Stimulated activated CD4-positive, alpha-beta T cell treated with anti-CD3 and anti-CD28 coated beads, Interleukin-12 subunit alpha, Interleukin-12 subunit beta, amount 100 ng/mL, for 4 hours (primary cell): ENCODE measurements at places on chromosomes 12 and 14.

- no peak for DNase-seq
These were observed 34.7 kb downstream of the BCL11B start for GRCh38 chr14:99237288-99237687.

DNA sequence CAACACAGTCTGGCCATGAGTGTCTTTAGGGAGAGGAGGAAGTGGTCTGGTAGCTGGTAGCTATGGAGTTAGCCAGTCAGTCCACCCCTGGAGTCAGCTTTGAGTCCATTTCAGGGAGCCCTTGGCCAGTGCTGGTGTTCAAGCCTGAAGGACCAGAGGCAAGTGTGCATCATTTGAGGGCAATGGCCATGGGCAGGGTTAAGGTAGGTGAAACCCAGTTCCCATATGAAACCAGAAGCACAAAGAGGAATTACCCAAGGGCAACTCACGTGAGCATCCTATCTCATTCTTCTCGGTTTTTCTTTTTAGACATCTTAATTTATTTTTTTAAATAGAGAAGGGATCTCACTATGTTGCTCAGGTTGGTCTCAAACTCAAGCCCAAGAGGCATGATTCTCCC, 61.3 kb upstream of the ACTN1 start:
- DNase-seq: no peak

DNA sequence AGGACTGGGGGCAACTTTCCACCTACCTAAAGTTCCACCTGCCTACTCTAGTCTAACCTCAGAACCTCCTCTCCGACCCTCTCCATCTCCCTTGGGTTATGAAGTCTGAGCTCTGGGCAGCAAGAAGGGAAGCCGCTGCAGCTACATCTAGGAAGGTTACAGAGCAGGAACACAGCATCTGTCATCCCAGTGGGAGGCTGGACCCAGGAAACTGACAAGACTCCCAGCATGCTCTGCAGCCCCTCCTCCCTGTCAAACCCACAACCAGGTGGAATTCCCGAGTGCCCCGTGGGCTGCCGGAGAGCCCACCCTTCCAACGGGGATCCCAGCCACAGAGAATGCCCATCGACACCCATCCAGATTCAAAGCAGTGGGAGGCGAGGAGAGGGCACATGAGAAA, 2.1 kb downstream of the TESC start:
- DNase-seq: no peak

GRCh38 chr12:132023658-132024057, 73.9 kb downstream of the EP400 start:
- DNase-seq: no peak

- no peak for DNase-seq
These were observed 26.9 kb downstream of the BATF start for GRCh38 chr14:75549169-75549568.

DNA sequence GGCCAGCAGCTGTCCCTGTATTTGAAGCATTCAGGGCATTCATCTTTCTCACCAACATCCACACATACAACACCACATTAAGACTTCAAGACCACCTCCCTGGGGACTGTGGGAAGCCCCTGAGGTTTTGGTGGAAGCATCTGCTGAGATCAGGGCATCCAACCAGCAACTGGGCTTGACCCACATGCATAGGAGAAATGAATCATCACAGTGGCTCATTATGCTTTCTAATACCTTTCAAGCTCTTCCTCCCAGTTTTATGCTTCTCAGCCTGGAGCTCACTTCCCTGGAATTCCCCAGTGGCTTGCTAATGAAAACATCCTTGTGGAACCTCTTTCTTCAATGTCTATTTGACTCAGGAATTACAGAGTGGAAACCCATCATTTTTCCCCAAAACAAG, 21.4 kb upstream of the CMKLR1 start:
- DNase-seq: no peak

GRCh38 chr12:109097140-109097434, 310 bp upstream of the UNG start:
- no peak for DNase-seq

DNA sequence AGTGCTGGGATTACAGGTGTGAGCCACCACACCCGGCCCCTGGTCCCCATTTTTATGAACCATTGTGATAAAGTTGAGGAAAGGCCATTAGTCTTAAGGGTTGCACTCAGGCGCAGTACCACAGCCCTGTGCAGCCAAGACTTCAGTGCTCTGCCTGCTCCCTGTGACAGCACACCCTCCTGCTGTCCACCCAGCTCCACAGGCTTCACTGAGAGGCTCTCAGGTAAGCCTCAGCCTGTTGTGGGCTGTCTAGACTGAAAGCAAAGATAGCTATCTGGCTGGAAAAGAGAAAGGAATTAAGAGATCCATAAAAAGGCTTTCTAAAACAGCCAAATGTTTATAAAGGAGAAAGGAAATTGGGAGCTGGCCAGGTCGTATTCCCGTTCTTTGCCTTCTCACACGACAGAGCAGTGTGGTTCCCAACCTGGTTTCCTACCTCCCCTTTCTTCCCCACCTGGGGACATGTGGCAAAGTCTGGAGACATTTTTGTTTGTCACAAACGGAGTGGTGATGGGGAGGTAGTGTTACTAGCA, 19.1 kb upstream of the DNM1L start:
- no peak for DNase-seq

GRCh38 chr12:97778111-97778510, 315.5 kb downstream of the RMST start:
- no peak for DNase-seq

DNA sequence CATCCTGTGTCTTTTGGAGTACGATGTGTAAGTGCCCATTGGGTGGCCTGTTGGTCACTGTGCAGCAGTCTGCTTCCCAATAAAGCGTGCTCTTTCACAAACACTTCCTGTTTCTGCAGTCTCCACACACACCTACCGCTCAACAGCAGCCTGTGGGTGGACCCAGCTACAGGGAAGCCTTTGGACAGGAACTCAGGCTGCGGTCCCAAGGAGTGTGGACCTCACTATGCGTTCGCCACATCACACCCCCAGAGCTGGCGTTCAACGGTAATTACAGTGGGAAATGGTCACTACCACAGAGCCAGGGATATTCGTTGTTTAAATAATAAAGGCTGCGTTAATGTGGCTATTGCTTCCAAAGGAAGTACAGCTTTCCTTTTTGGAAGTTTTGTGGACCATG, 16.2 kb downstream of the PSMC1 start:
- DNase-seq: no peak

DNA sequence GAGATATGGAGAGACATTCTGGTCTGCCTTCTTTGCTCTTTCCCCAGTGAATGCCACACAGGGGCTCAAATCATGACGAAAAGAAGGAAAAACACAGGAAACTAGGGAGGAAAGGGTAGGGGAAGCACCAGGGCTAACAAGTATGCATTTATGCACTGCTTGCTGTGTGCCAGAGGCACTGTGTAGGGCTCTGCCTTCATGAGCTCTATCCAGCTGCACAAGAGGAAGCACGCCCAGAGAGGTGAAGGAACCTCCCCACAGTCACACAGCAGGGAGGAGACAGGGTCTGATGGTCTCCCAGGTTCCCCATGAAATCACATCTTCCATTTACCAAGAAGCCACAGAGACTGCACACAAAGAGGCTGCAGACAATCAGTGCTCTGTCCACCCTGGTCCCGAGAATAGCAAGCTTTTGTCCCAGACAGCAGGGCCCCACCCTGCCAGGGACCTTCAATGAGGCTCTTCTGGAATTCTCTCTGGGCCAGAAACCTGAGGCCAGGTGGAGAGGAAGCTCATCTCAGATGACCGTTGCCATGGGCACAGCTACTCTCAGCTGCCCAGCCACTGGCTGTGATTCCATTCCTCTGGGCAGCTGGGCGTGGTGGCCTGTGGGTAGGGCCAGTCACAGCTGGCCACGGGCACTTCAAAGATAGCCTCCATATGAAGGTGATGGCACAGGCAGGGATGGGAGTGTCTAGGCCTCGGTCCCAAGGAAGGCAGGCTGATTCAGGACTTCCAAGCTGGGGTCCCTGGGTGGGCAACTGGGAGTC, 7.3 kb upstream of the TRPV4 start:
- DNase-seq: no peak

GRCh38 chr14:104873380-104874055, 8.4 kb downstream of the CEP170B start:
- no peak for DNase-seq

DNA sequence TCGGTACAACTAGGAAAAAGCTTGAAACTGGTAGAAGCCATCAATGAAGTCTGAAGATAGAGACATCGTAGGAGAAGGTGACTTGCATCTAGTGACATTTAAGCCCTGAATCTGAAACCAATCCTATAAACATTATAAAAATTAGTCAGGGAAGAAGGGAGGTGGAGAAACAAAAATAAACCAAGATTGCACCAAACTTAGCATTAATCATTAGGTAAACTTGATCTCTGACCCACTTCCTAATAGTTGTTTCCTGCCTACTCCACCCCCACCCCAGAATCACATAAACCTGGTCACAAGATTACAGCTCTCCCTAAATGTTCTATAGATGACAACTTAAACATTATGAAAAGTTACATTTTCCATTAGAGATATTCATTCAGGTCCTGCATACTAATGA, 40.4 kb downstream of the TSPAN19 start:
- DNase-seq: no peak

DNA sequence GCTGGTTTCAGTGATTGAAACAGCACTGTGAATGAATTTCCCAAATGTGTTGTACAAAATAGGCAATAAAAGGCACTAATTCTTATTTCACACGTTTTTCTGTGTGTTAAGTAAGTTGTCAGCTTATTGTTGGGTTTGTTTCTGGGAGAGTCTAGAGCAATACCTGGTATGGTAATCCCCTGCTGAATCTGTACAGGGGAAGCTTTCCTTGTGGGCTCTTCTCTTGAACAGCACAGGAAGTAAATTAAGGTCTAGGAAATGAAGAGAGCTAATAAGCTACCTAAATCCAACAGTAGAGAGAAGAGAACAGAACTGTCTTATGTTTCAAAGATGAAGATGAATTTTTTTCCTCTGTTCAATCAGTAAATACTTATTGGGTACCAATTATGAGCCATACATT, 406.7 kb downstream of the TMTC2 start:
- DNase-seq: no peak

GRCh38 chr12:12240662-12241340, 26.0 kb downstream of the LRP6 start:
- DNase-seq: no peak

- DNase-seq: no peak
These were observed 35.4 kb upstream of the EIF5 start for GRCh38 chr14:103298620-103299019.

DNA sequence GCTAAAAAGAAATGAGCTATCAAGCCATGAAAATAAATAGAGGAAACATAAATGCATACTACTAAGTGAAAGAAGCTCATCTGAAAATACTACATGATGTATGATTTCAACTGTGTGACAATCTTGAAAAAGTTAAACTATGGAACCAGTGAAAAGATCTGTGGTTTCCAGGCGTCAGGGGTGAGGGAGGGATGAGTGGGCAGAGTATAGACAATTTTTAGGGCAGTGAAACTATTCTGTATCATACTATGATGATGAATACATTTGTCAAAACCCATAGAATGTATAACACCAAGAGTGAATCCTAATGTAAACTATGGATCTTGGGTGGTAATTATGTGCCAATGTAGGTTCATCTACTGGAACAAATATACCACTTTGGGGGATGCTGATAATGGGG, 21.3 kb downstream of the SPX start:
- no peak for DNase-seq

DNA sequence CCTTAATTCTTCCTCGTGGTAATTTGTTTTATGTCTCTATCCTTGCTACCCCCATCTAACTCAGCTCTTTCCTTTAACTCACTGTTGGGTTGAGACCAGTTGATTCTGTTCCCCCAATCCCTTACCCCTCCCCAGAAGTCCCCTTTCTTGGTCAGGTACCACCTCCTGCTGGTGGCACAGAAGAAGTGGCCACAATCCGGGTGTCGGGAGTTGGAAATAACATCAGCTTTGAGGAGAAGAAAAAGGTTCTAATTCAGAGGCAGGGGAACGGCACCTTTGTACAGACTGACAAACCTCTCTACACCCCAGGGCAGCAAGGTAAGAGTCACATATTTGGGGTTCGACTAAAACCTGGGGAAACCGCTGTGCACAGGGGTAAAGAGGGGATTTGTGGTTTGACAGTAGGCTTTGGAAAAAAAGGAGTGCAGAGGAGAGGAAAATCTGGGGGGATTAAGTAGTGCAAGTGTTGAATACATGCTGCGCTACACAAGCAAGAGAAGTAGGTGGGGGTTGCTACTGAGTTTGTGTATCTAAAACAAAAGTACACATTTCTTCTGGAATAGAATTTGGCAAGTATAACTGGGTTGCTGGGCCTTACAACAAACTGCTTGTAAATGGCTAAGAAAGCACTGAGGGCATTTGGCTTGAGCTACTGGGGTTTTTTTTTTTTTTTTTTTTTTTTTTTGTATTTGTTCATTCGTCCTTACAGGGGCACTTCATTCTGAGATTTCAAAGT, 1.3 kb downstream of the A2ML1 start:
- DNase-seq: no peak

DNA sequence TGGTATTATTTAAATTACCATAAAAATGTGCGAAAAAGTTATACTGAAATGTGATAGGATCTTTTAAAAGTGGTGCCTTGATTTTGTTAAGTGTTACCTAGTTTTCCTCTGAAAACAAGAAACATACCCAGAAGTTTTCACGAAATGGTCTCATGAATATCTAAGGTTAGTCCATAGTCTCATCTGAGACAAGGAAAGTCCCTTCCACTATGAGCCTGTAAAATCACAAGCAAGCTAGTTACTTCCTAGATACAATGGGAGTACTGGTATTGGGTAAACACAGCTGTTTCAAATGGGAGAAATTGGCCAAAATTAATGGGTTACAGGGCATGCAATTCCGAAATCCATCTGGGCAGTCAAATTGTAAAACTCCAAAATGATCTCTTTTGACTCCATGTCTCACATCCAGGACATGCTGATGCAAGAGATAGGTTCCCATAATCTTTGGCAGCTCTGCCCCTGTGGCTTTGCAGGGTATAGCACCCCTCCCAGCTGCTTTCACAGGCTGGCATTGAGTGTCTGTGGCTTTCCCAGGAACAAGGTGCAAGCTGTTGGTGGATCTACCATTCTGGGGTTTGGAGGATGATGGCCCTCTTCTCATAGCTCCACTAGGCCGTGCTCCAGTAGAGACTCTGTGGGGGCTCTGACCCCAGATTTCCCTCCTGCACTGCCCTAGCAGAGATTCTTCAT, 271.4 kb downstream of the NAV3 start:
- no peak for DNase-seq

- no peak for DNase-seq
These were observed 19.4 kb downstream of the B4GALNT3 start for GRCh38 chr12:479161-479560.

DNA sequence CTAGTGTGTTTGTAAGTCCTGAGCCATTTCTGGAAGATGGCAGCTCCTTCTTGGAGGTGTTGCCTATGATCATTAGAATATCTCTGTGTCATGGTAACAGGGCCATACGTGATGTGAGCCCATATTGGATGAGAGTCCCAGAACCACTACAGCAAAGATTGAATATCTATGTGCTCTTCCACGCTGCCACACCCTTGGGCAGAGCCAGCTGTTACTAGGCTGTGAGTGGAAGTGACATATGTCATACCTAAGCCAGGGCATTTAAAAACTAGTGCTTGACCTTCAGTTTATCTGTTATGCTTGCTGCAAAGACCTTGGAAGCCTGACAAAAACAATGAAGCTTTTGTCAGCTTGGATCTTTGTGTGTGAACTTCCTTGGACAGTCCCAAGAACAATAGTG, 495.1 kb upstream of the CCDC196 start:
- DNase-seq: no peak

GRCh38 chr12:123165537-123165936, 14.6 kb upstream of the PITPNM2 start:
- no peak for DNase-seq
